Spinal cord (tissue), 10 donors: ENCODE measurements at places on chromosomes 3 and 15. TPM values are rescaled to one million over a fixed set of nuclear protein-coding genes. Genes with fewer than 3 reads are reported as not detected.

Gene NGLY1
- 41.9 TPM for total RNA-seq

Gene CHRNA5
- 0.99 TPM for total RNA-seq

Gene ZNF621
- 23.1 TPM for total RNA-seq

Gene CCNB2
- total RNA-seq: 11.2 TPM

Gene HDDC3
- 7.6 TPM for total RNA-seq

Gene WDR93
- total RNA-seq: 3.9 TPM

Gene CFAP91
- total RNA-seq: 18.3 TPM

Gene SNURF
- total RNA-seq: 11.2 TPM

Gene SHISA5
- 40.9 TPM for total RNA-seq

Gene ZPLD1
- total RNA-seq: 1.8 TPM

Gene LARP6
- 32.6 TPM for total RNA-seq

Gene CDCP1
- total RNA-seq: 0.44 TPM

Gene LMAN1L
- 0.11 TPM for total RNA-seq

Gene LINGO1
- total RNA-seq: 13.7 TPM

Gene SLC15A2
- total RNA-seq: 24.2 TPM

Gene TRH
- 61.5 TPM for total RNA-seq

Gene EOMES
- 1.3 TPM for total RNA-seq

Gene C15orf62
- 0.17 TPM for total RNA-seq

Gene USP19
- total RNA-seq: 45.0 TPM

Gene NAALADL2
- total RNA-seq: 19.1 TPM

Gene ZMYND10
- 54.1 TPM for total RNA-seq

Gene VIPR1
- 2.2 TPM for total RNA-seq

Gene IREB2
- 62.4 TPM for total RNA-seq

Gene NECTIN3
- 53.5 TPM for total RNA-seq

Gene CLDN18
- not detected for total RNA-seq

Gene CTXN2
- total RNA-seq: 0.77 TPM

Gene SAXO2
- total RNA-seq: 5.9 TPM

Gene PYGO1
- 33.6 TPM for total RNA-seq

Gene LRTM1
- 0.17 TPM for total RNA-seq

Gene ADCY5
- 56.7 TPM for total RNA-seq

Gene GORASP1
- 75.0 TPM for total RNA-seq

Gene GP9
- 0.72 TPM for total RNA-seq

Gene RAP2B
- 11.4 TPM for total RNA-seq

Gene SPTSSB
- 10.4 TPM for total RNA-seq

Gene SCAMP5
- 28.4 TPM for total RNA-seq

Gene CADM2
- 42.2 TPM for total RNA-seq

Gene NUSAP1
- total RNA-seq: 48.2 TPM

Gene FBXW12
- 0.99 TPM for total RNA-seq

Gene LRRC49
- 32.5 TPM for total RNA-seq

Gene DAPK2
- 6.6 TPM for total RNA-seq

Gene MESP1
- total RNA-seq: 1.5 TPM

Gene MB21D2
- total RNA-seq: 9.5 TPM

Gene PFKFB4
- total RNA-seq: 13.2 TPM

Gene C3orf22
- total RNA-seq: not detected

Gene DUOXA2
- not detected for total RNA-seq

Gene LRRC15
- total RNA-seq: 0.06 TPM

Gene PLCH1
- total RNA-seq: 20.6 TPM

Gene RGMA
- 20.7 TPM for total RNA-seq

Gene UBAP1L
- 5.8 TPM for total RNA-seq

Gene STAB1
- 79.7 TPM for total RNA-seq

Gene TIGIT
- 0.10 TPM for total RNA-seq

Gene IL17RE
- 1.1 TPM for total RNA-seq

Gene VGLL3
- 7.8 TPM for total RNA-seq

Gene KIF7
- total RNA-seq: 11.2 TPM

Gene C3orf18
- 28.8 TPM for total RNA-seq

Gene SLC22A14
- total RNA-seq: 0.28 TPM

Gene ANKRD63
- total RNA-seq: not detected
